Activated naive CD4-positive, alpha-beta T cell (primary cell): ENCODE measurements at places on chromosomes 1 and 21.
A peak's percentile ranks its signal among the peaks of the same experiment; 100 is the strongest.

- DNase-seq = peak; percentile 55
These were observed 1.5 kb upstream of the COX20 start for GRCh38 chr1:244833734-244834542.

- no peak for DNase-seq
These were observed 451.4 kb downstream of the PTPRU start for GRCh38 chr1:29687601-29688244.

- no peak for DNase-seq
These were observed 28.9 kb downstream of the OLFM3 start for GRCh38 chr1:101967871-101968270.

DNA sequence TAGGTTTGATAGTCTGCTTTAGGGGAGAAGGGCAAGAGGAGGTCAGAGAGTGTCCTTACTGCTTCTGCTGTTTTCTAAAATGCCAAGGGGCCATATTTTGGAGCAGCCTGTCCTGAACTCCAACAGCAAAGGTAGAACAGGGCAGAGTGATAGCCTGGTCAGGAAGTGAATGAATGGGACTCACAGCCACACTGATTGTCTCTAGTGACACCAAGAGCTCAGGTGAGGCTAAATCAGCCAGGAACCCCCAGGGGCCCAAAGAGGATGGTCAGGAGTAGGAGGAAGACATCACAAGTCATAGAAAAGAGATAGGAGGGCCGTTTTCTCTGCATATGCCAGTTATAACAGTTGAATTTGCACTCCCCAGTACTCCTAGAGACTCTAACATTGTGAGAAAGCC, 97.4 kb upstream of the DUSP10 start:
- no peak for DNase-seq

- no peak for DNase-seq
These were observed 28.1 kb downstream of the TSHB start for GRCh38 chr1:115057661-115058254.

- DNase-seq = no peak
These were observed 402 bp upstream of the AK4 start for GRCh38 chr1:65147424-65148177.

GRCh38 chr1:90722874-90723589, 5.9 kb upstream of the BARHL2 start:
- no peak for DNase-seq

GRCh38 chr1:160544647-160545046, 21.6 kb upstream of the SLAMF6 start:
- no peak for DNase-seq

DNA sequence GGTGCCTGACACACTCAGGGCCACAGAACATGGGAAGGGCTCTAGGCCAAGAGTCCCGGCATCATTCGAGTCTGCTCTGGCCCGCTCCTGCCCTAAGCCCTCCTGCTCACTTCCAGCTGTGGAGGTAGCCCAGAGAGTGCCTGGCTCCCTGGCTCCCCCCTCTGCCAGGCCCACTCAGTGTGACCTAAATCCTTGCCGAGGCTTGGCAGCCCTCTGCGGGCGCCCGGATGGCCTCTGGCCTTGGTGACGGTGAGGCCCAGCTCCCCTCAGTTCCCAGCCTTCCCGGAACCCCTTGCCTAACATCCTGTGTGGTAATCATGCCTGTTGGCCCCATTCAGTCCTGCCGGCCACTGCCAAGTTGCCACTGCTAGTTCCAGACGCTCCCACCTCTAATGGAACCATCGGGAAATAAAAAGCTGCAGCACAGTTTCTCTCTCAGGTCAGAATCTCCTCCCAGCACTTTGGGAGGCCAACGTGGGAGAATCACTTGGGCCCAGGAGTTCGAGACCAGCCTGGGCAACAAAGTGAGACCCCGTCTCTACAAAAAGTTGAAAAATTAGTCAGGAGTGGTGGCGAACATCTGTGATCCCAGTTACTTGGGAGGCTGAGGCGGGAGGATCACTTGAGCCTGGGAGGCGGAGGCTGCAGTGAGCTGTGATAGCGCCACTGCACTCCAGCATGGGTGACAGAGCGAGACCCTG, 1.2 kb upstream of the H6PD start:
- no peak for DNase-seq

- DNase-seq = no peak
These were observed 102.1 kb upstream of the MARK1 start for GRCh38 chr1:220425852-220426251.

- no peak for DNase-seq
These were observed 99.4 kb upstream of the S1PR1 start for GRCh38 chr1:101137144-101138126.
